ENCODE measurements at places on chromosomes 2 and 18.

DNA sequence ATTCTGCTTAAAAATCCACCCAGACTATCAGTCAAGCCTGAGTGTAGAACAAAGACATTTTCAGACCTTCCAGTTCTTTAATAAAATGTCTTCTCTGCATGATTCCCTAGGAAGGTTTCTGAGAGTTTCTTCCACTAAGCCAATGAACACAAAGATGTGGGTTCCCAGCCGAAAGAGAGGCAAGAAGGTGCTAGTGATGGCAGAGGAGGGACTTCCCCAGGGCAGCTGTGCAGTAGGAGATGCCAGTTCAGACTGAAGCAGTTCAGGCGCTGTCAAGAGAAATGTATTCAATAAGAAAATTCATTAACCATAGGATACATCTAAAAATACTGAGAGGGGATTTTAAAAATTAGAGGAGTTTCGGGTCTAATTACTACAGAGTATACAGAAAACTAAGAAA, 83.3 kb downstream of the RND3 start:
- no peak for DNase-seq

DNA sequence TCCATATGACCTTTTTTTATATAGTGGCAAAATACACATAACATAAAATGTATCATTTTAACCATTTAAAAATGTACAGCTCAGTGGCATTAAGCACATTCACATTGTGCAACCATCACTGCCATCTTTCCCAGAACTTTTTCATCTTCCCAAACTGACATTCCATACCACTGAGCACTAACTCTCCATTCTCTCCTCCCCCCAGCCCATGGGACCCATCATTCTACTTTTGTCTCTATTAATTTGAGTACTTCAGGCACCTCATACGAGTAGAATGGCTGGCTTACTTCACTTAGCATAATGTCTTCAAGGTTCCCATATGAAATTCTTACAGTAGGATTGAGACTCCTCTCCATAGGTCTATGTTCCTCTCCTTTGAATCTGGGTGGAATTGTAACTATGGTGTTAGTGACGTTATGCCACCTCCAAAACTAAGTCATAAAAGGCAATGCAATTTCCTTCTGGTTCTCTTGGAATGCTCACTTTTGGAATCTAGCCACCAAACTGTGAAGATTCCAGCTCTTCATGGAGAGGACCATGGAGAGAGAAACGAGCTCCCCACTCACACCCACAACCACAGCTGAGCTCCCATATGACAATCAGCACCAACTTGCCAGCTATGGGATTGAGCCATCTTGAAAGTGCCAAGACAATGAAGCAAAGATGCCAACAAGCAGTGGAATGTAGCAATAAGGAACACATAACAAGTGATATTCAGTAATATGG, 9.8 kb upstream of the DNAJC27 start:
- DNase-seq = no peak

DNA sequence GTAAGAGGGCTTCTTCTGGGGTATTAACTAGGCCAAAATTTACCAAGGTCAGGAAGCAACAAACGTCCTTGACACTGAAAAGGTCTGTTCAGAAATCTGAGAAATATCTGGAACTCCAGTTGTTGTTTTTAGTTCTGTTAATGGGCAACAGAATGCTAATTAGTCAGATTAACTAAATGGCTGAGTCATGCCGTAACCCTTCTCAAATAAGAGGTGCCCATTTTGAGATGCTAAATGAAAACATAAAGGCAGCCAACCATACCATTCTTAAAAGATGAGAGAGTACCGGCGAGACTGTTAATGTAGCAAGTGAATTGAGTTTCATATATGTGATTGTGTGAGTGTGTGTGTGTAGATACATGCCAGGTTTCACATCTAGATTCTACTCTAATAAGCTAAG, 147.9 kb upstream of the GAREM1 start:
- no peak for DNase-seq

- no peak for DNase-seq
Observed at GRCh38 chr18:34633368-34633767, 76.7 kb upstream of the DTNA start.

GRCh38 chr2:172900871-172901270, 165.2 kb downstream of the RAPGEF4 start:
- no peak for DNase-seq

- DNase-seq = no peak
Observed at GRCh38 chr2:10777111-10777841, 35.3 kb downstream of the PDIA6 start.

GRCh38 chr2:34787341-34787740, 1188.2 kb upstream of the FAM98A start:
- no peak for DNase-seq

DNA sequence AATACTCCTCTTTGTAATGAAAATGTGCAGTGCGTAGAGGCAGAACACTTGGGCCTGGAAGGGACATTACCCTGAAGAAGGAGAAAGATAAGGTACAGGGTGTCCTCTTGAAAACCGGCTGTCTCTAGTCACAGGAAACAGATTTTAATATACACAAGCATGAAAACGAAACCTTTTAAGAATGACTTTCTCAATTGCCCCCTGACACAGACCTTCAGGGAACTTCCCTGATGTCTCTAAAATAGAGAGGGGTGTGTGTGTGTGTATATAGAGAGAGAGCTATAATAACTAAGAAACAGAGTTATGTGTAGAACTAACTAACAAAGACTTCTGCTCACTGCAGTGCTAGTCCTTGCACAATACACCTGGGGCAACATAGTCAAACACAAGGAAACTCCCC, 780.0 kb downstream of the CNTNAP5 start:
- no peak for DNase-seq

DNA sequence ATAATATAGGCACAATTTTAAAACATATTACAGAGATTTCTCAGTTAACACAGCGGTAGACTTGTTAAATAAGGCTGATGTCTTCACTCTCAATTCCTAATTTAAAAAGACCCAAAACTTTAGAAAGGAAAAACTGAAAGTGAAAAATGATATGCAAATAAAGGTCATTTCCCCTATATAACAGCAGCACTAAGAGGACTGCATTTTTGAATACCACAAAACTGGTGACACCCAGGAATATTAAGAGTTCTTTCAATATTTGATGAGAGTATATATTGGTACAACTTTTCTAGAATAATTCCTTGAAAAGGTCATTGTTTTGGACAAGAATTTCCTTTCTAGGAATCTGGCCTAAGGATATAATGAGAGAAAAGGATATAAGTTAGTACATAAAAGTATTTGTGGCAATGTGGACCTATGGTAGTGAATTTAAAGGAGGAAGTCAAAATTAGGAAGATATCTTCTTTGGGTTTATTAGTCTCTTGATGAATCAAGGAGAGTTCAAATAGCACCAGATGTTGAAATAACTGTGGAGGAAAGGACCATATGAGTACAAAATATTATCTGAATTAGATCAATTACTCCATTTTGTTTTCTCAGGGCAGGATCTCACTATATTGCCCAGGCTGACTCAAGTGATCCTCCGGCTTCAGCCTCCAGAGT, 70.3 kb downstream of the TMEM237 start:
- DNase-seq = no peak

- DNase-seq = no peak
Observed at GRCh38 chr2:1478311-1479305, 65.3 kb downstream of the TPO start.

DNA sequence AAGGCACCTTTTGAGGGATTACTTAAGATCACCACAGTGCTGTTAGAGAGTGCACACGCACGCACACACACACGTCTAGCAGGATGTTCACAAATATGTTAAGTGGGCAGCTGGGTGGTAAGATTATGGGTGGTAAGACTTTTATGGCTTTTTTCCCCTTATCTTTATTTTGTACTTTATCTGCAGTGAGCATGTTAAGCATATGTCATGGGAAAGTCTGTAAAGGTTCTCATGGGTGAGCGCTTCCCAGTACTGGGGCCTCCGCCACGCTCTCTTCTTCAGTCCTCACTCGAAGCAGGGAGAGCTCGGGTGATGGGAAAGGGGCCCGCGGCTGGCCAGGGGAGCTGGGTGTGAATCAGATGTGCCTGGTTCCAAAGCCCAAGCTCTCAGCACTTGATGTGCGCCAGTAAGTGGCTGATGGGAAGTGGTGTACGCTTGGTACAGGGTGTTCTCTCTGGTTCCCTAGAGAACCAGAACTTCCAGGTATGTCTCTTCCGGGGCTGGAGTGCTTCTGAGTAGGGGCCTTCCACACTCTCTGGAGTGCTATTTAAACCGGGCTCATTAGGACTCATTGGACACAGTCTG, 83.9 kb upstream of the YWHAQ start:
- DNase-seq = no peak

- DNase-seq = no peak
Observed at GRCh38 chr2:104965900-104966299, 72.0 kb upstream of the MRPS9 start.

DNA sequence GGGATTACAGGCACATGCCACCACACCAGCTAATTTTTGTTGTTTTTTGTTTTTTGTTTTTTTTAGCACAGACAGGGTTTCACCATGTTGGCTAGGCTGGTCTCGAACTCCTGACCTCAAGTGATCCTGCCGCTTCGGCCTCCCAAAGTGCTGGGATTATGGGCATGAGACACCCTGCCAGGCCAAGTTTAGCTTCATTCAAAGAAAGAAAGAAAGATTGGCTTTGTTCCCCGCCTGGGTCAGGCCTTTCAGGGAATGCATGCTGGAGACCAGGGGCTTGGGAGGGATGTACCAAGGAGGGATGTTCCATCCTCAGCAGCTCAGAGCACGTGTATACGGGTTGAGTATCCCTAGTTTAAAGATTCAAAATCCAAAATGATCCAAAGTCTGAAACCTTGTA, 283.0 kb downstream of the ALPK2 start:
- no peak for DNase-seq

GRCh38 chr2:186995092-186995491, 146.1 kb upstream of the ZSWIM2 start:
- DNase-seq = no peak

- no peak for DNase-seq
Observed at GRCh38 chr2:66441581-66442320, 6.8 kb downstream of the MEIS1 start.

DNA sequence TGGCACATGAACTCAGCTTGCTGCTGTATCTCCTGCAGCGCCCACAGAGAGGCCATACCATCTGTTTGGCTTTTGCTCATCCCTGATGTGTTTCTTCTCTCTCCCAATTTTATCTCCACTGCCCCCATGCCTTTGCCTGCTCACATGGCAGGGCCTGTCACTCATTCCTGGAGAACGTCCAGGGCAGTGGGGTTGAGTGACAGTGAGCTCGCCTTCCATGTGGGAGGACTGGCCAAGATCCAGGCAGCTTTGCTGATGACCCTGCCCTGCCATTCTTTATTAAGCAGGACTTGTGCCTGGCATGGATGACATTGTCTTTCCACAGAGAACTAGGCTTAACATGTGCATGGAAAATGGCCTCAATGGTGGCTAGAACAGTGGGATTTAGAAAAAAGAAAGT, 230.5 kb upstream of the THSD7B start:
- no peak for DNase-seq

DNA sequence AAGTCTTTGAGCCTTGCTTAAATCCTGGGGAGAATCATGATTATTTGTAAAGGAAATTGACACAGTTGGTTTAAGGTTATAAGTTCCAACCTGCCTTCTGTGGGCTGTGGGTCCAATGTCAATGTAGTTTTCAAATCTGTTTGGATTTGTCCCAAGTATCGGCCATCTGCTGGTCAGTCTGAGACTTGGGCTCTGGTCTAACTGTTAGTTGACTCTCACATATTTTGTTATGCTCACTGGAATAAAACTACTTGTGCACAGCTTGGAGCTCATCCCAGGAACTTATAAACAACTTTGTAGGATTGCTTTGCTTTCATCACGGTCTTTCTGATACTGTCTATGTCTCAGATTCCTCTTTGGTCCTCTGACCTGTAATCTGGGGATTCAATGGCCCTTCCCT, 1026.2 kb upstream of the ZEB2 start:
- DNase-seq = peak; percentile 12

- DNase-seq = peak; percentile 46
Observed at GRCh38 chr2:188870289-188870688, 103.9 kb upstream of the COL3A1 start.

- no peak for DNase-seq
Observed at GRCh38 chr2:220424561-220424960, 797.1 kb downstream of the SLC4A3 start.

DNA sequence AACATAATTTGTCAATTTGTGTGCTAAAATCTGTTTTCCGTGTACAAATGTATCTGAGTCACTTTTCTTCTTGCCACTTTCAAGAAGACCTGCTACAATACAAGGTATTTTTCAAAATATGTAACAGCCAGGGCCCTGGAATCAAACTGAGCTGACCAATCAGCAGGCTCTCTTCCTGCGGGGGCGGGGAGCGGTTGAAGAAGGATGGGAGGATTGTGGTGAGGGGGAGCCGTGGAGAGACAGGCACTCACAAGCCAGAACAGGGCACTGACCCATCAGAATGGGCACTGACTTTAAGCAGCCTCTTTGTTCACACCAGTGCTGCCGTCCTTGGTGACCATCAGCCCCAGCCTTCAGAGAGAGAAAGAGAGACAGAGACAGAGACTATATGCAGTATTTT, 40.6 kb upstream of the CCNYL1 start:
- DNase-seq = no peak

GRCh38 chr2:46216213-46216612, 81.0 kb upstream of the EPAS1 start:
- no peak for DNase-seq

DNA sequence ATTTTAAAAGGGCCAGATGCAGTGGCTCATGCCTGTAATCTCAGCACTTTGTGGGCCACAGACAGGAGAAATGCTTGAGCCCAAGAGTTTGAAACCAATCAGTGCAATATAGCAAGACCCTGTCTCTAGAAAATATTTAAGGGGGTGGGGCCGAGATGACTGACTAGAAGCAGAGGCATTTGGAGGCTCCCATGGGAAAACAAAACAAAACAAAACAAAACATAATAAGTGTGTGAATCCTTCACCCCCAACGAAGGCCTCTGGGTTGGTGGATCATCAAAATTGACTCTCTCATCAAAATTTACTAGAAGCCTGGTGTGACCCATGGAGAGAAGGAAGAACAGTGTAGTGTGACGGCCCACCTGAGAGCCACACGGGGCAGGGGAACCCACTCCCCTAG, 560.9 kb downstream of the LRP1B start:
- no peak for DNase-seq

- peak; percentile 16 for DNase-seq
Observed at GRCh38 chr2:151762694-151763093, 28.4 kb upstream of the NEB start.

DNA sequence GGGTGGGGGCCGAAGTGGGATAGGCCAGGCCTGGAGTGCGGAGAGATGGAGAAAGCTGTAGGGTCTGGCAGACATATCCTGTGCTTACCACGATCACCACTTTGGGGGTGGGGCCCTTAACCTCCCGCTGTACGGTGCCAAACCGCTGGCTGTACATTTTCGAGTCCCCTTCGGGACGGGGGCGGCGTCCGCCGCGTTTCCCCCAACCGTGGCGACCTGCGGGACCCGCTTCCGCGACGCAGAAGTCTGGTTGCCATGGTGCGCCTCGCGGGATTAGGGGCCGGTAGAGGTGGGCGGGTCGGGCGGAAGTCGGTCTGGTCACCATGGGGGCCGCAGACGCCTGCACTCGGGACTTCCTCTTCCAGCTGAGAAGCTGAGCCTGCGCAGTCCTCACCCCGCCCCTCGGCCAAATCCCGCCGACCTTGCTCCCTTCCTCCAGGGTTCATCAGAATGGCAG, at the start of gene CFAP53:
CFAP53 (minus strand) TSS at position 248 of the 457 bp plus-strand sequence; CDS start at position 157, 91 bp downstream.
- peak; percentile 60 for DNase-seq

GRCh38 chr18:41022484-41022883, 932.5 kb upstream of the PIK3C3 start:
- no peak for DNase-seq

GRCh38 chr2:45176390-45176789, 167.1 kb upstream of the SIX2 start:
- DNase-seq = no peak

Measured in AG09319 (cell line).